H1 (cell line): ENCODE measurements at places on chromosomes 7 and 10. TPM values are rescaled to one million over a fixed set of nuclear protein-coding genes. Genes with fewer than 3 reads are reported as not detected.
A peak's percentile ranks its signal among the peaks of the same experiment; 100 is the strongest.

DNA sequence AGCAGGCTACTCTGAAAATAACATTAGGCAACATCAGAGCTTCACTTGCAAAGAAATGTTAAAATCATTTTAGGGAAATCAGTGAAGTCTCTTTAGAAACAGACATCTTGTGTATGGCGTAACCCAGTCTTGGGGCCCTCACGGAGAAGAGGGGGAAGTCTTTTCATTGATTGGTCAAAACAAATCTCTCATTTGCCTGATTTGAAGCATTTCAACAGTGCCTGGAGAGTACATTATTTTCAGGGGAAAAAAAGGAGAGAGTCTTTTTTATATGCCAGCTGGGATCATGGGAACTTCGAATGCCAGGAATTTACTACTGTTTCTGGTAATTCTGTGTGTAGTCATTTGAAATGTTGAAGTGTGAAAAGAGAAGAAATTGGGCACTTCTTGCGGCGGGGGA lies 471.4 kb downstream of the PLXDC2 start:
- DNase-seq = no peak
- H3K36me3 ChIP-seq = no peaks in the 10 kb centered on the region
- no peak overlapping the region for H3K4me3 ChIP-seq
- peaks cover 4% of the 10 kb centered on the region for H3K4me1 ChIP-seq
- H3K27ac ChIP-seq = no peak overlapping the region

Gene TNS3
- total RNA-seq = 24.2 TPM in 2 replicates

Gene WAC
- total RNA-seq = 122 and 128 TPM in 2 replicates

GRCh38 chr7:157926107-157926506 lies 589.3 kb downstream of the DNAJB6 start:
- peaks cover 8% of the 10 kb centered on the region for H3K4me1 ChIP-seq
- no peak for DNase-seq
- H3K27me3 ChIP-seq = no peaks in the 10 kb centered on the region
- H3K27ac ChIP-seq = no peak overlapping the region
- no peaks in the 10 kb centered on the region for H3K36me3 ChIP-seq

GRCh38 chr10:21519941-21520436 lies 5.5 kb downstream of the SKIDA1 start:
- DNase-seq = no peak
- peaks cover 37% of the 10 kb centered on the region for H3K4me1 ChIP-seq
- no peak overlapping the region for H3K27ac ChIP-seq
- H3K27me3 ChIP-seq = peaks cover 3% of the 10 kb centered on the region; the same call in 1 of the 2 replicates
- no peaks in the 10 kb centered on the region for H3K36me3 ChIP-seq

DNA sequence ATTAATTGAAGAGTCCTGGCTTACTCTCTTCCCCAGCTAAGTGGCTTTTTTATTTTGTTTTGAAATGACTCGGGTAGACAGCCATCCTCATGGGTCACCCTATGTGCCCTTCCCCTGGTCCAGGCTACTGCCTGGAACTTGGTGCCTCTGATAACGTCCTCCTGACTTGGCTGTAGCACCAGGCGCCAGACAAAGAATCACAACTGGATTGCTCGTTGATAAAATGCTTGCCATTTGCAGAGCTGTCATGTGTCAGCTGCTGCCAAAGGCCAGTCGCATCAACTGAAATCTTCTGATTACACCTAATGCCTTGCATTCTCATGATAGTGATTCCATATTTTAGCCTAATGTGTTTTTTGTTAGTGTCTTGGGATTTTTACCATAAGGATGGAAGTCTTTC lies 27.4 kb upstream of the ABLIM1 start:
- DNase-seq = no peak
- no peaks in the 10 kb centered on the region for H3K27me3 ChIP-seq
- no peak overlapping the region for H3K27ac ChIP-seq

GRCh38 chr7:148708026-148708885 lies 9.6 kb downstream of the CUL1 start:
- no peaks in the 10 kb centered on the region for H3K27me3 ChIP-seq
- no peak for DNase-seq
- H3K4me1 ChIP-seq = peaks cover 10% of the 10 kb centered on the region
- no peaks in the 10 kb centered on the region for H3K36me3 ChIP-seq

Gene REEP3
- 31.5 and 32.6 TPM in 2 replicates for total RNA-seq

DNA sequence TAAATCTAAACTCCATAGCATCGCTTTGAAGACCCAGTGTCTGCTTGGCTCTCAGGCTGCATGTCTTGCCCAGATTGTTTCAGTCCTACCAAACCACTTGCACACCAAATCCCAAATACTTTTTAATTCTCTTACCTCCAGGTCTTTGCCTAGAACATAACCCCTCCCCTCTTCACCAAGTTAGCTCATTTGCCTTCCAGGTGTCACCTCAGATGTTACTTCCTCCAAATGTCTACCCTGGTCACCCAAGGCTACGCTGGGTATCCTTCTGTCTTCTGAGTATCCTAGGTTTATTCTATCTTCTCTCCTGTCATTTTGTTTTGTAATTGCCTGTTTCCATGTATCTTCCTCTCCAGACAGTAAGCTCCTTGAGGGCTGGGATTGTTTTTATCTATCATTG lies 11.1 kb downstream of the SLC25A28 start:
- DNase-seq = no peak
- no peak overlapping the region for H3K27ac ChIP-seq
- peaks cover 2% of the 10 kb centered on the region; the same call in 1 of the 2 replicates for H3K36me3 ChIP-seq
- no peaks in the 10 kb centered on the region for H3K4me1 ChIP-seq
- no peaks in the 10 kb centered on the region for H3K27me3 ChIP-seq

- H3K27me3 ChIP-seq = no peaks in the 10 kb centered on the region
- no peak for DNase-seq
- no peaks in the 10 kb centered on the region for H3K4me1 ChIP-seq
- H3K27ac ChIP-seq = no peak overlapping the region
- no peak overlapping the region for H3K4me3 ChIP-seq
- no peaks in the 10 kb centered on the region for H3K36me3 ChIP-seq
These were observed 107.1 kb upstream of the NRP1 start for GRCh38 chr10:33441561-33441960.

DNA sequence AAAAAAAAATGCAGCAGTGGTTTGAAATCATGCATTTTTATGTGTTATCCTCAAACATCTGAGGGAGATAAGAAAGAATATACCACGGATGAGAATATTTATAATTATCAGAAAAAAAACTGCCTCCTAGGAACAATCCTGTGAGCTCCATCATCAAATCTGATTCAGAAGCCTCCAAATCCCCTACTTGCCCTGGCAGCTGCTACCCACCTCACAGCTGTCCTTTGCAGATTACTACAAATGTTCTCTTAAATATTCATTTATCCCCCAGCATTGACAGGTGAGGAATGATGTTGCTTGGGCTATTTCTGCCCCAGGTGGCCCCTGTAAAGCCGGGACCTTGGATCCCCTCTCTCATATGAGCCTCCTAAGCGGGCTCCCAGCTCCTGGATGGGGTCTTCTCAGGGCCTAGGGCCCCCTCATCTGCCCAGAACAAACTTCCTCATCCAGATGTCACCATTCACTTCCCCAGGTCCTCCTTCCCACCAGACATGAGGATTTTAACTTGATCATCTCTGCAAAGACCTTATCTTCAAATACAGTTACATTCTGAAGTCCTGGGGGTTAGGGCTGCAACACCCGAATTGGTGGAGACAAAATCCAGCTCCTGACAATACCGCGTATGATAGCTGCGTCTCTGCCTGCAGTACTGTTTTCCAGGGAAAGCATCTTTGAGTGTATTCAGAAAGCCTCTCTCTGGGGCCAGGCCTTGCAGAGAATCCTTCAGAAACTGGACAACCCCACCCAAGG lies 81.9 kb upstream of the INSIG1 start:
- H3K27ac ChIP-seq = no peak overlapping the region
- no peak for DNase-seq
- no peak overlapping the region for H3K4me3 ChIP-seq
- no peaks in the 10 kb centered on the region for H3K36me3 ChIP-seq
- peaks cover 2% of the 10 kb centered on the region for H3K4me1 ChIP-seq

Gene TMEM196
- 0.07 and 0.33 TPM in 2 replicates for total RNA-seq

Gene SPDYE5
- total RNA-seq = not detected in 2 replicates

Gene PGAM2
- 1.4 and 2.1 TPM in 2 replicates for total RNA-seq

Gene FFAR4
- not detected in 2 replicates for total RNA-seq

DNA sequence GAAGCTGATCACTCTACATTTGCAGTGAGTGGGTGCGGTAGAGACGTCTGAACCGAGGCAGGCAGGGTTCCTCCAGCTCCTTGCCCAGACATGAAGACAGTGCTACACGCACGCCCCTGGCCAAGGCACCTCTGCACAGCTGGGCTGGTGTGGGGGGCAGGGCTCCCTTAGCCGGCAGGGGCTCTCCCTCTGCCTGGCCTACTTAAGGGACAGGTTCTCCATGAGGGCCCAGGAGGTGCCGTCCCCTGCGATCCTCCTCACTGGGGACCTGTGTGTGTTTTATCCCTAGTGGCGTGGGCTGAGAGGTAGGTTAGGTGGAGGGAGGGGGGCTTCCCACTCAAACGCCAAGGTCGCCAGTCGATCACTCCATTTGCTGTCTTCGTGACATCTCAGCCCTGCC lies 35.3 kb downstream of the IL15RA start:
- no peak for DNase-seq
- peaks cover 14% of the 10 kb centered on the region for H3K4me1 ChIP-seq
- H3K36me3 ChIP-seq = peaks cover 9% of the 10 kb centered on the region; the same call in 1 of the 2 replicates

- H3K4me1 ChIP-seq = no peaks in the 10 kb centered on the region
- H3K27me3 ChIP-seq = no peaks in the 10 kb centered on the region
- no peak overlapping the region for H3K27ac ChIP-seq
- DNase-seq = no peak
These were observed 118.1 kb upstream of the EGR2 start for GRCh38 chr10:62934258-62934657.

DNA sequence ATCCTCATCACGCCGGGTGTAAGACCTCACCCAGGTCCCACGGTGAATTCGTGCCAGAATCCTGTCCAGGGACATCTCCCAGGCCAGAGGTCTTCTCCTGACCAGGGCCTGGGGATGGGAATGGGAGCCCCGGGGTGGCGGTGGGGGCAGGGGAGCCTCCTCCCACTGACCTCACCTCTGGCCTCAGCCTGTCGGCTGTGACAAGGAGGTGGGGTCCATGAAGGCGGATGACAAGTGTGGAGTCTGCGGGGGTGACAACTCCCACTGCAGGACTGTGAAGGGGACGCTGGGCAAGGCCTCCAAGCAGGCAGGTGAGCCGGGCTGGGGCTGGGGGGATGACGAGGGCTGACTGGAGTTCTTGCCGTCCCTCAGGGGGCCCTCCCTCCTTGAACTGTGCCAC lies 41.3 kb downstream of the TBATA start:
- no peaks in the 10 kb centered on the region for H3K4me1 ChIP-seq
- DNase-seq = no peak
- H3K27me3 ChIP-seq = no peaks in the 10 kb centered on the region

GRCh38 chr10:78044699-78045098 lies 11.0 kb downstream of the RPS24 start:
- H3K4me1 ChIP-seq = peaks cover 4% of the 10 kb centered on the region
- H3K27me3 ChIP-seq = no peaks in the 10 kb centered on the region
- DNase-seq = no peak
- no peak overlapping the region for H3K4me3 ChIP-seq

GRCh38 chr10:119933179-119933578 lies 40.6 kb downstream of the SEC23IP start:
- H3K4me3 ChIP-seq = no peak overlapping the region
- no peaks in the 10 kb centered on the region for H3K27me3 ChIP-seq
- H3K27ac ChIP-seq = no peak overlapping the region
- DNase-seq = no peak
- no peaks in the 10 kb centered on the region for H3K4me1 ChIP-seq

GRCh38 chr10:123912871-123913270 lies 21.3 kb upstream of the CPXM2 start:
- DNase-seq = no peak
- H3K27ac ChIP-seq = no peak overlapping the region
- H3K4me3 ChIP-seq = no peak overlapping the region
- H3K27me3 ChIP-seq = no peaks in the 10 kb centered on the region

Gene FGFBP3
- 115 and 120 TPM in 2 replicates for total RNA-seq

- H3K27ac ChIP-seq = no peak overlapping the region
- H3K4me1 ChIP-seq = no peaks in the 10 kb centered on the region
- 0 out of 2 replicates have a peak overlapping the region, but pooled peaks have one; percentile 31 for H3K4me3 ChIP-seq
- DNase-seq = no peak
- no peaks in the 10 kb centered on the region for H3K27me3 ChIP-seq
- no peaks in the 10 kb centered on the region for H3K36me3 ChIP-seq
These were observed 68.3 kb downstream of the CREM start for GRCh38 chr10:35194906-35195305.

Gene EMX2
- total RNA-seq = not detected in 2 replicates

DNA sequence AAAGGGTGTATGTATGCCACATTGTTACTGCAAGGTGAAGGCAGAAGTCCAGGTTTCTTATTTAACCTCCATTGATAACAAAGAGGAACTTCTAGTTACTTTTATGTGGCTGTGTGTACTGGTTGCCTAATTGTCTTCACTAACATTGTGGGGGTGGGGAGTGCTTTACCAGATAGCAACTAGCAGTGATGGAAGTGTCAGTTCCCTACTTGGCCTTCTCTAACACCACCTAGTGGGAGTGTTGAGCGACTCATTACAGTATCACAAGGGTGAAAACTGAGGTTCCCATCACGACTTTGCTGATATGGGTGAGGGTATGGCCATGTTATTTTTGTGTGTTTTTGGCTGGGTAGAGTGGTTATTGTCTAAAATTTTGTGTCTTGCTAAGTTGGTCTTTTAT lies 274.4 kb downstream of the THSD7A start:
- no peak overlapping the region for H3K4me3 ChIP-seq
- peak; percentile 7 for DNase-seq
- no peaks in the 10 kb centered on the region for H3K36me3 ChIP-seq
- H3K4me1 ChIP-seq = no peaks in the 10 kb centered on the region
- no peaks in the 10 kb centered on the region for H3K27me3 ChIP-seq

DNA sequence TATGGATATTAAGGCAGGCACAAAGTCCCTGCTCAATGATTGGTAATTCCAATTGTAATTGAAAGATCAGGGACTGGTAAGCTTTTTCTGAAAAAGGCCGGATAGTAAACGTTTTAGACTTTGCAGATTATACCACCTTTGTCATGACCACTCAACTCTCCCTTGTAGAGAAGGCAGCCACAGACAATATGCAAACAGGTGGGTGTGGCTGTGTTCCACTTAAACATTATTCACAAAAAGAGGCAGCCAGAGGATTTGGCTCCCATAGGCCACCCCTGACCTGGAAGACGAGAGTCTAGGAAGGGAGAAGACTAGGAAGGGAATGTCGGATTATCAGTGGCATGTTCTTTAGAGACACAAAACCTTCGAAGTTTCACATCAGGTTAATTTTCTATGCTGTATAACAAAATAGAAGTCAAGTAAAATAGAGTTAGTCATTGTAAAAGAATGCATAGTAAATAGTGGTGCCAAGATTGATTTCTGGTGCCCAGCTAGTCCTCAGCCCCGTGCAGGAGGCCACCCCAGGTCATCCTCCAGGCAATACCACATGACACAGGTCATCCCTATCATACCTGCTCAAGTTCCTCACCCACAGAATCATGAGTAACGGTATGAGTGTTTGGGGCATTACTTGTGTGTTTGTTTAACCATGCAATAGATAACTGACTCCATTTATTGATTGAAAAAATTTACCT lies 193.8 kb downstream of the PLPP4 start:
- H3K36me3 ChIP-seq = no peaks in the 10 kb centered on the region
- no peaks in the 10 kb centered on the region for H3K27me3 ChIP-seq
- H3K4me3 ChIP-seq = no peak overlapping the region
- DNase-seq = no peak
- peaks cover 4% of the 10 kb centered on the region; the same call in 1 of the 2 replicates for H3K4me1 ChIP-seq
- H3K27ac ChIP-seq = no peak overlapping the region
